ENCODE measurements at places on chromosomes 1 and 21.

- DNase-seq: no peak
Observed at GRCh38 chr1:11132563-11133293, 33.1 kb upstream of the EXOSC10 start.

DNA sequence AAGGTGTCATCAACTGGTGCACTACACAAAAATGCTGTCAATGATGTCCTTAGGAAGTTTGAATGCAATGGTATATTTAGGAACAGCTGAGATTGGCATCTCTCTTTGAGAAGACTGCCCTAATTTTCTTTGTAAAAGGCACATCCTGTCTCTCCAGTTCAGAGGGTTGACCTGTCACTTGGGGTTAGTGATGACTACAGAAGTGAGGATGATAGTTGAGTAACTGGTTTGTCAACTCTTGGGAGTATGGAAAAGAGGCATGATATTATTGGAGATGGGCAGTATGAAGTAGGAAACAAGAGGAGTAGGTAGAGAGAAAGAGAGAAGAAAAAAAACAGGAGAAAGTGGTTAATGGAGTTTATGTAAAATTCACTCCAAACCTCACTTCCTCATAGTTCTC, 40.4 kb upstream of the PIGC start:
- no peak for DNase-seq

GRCh38 chr1:27647328-27647727, 12.3 kb upstream of the FGR start:
- DNase-seq: no peak

DNA sequence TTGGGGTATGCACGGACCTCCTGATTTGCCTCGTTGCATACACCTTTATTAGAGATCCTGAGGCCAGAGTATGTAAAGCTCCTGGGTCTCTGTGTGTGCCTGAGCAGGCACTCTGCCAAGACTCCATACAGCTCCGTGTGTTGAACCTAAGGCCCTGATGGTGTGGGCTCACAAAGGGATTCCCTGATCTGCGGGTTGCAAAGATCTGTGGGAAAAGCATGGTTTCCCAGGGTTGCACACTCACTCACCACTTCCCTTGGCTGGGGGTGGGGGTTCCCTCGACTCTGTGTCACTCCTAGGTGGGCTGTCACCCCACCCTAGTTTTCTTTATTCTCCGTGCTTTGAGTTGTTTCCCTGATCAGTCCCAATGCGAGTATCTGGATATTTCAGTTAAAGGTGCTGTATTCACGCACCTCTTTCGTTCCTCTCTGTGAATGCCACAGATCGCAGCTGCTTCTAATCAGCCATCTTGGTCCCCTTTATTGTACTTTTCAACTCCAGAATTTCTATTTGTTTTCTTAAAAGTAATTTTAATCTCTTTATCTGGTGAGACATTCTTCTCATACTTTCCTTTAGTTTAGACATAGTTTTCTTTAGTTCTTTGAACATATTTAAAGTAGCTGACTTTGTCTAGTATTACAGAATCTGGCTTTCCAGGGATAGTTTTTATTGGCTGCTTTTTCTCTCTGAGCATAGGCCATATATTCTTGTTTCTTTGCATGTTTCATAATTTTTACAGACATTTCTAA, 39.0 kb upstream of the F3 start:
- no peak for DNase-seq

GRCh38 chr1:166844791-166845190, 5.5 kb downstream of the POGK start:
- DNase-seq: no peak

DNA sequence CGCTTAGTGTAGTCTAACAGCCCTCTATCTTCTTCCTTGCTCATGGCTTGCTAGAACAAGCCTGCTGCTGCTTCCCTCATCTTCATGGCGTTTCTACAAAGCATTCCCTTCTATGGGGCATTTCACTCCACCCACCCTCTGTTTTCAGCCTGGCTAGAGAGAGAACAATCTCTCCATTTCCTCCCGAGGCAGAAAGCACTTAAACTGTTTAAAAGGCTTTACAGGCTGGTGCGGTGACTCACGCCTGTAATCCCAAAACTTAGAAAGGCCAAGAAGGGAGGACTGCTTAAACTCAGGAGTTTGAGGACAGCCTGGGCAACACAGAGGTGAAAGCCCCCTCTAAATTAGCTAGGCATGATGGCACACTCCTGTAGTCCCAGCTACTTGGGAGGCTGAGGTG, 17.8 kb downstream of the ORC1 start:
- no peak for DNase-seq

- no peak for DNase-seq
Observed at GRCh38 chr1:70090141-70090540, 115.2 kb downstream of the LRRC40 start.

DNA sequence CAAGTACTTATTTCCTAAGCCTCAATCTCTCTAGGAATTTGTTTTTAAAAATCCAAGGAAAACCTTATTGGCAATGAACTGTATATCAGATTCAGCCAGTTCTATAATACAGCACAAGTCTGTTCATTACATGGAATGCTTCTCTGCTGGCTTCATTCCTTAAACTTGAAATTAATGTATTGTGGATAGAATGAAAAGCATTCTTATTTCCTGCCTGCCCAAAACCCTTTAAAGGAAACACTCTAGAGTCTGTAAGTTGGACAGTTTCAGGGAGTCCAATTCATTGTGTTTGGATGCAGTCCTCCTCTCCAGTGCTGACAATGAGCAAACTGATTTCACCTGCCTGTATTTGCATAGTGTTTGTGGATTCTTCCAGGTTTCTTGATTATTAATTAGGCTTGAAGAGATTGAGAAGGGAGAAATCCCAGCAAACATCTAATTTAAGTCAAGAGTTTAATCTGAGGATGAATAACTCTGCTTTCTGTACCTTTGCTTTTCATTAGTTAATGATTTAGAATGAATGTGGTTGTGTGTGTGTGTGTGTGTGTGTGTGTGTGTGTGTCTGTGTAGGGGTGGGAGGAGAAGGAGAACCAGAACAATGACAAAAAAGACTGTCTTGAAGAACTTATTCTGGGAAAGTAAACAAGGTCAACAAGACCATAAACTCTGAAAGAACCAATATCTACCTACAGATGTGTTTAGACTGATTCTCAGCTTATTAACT, 61.2 kb downstream of the CACHD1 start:
- no peak for DNase-seq

DNA sequence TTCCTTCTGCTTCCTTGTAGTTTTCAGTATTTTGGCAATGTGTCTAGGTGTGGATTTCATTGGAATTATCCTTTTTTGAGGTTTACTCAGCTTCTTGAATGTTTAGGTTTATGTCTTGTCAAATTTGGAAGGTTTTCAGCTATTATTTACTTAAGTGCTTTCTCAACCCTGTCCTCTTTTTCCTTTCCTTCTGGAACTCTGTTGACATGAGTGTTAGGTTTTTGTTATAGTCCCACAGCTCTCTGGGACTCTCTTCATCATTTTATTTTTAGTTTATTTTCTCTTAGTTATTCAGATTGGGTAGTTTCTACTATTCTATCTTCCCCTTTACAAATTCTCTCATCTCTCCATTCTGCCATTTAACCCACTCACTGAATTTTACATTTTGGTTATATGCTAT, 63.1 kb upstream of the GPR88 start:
- no peak for DNase-seq

DNA sequence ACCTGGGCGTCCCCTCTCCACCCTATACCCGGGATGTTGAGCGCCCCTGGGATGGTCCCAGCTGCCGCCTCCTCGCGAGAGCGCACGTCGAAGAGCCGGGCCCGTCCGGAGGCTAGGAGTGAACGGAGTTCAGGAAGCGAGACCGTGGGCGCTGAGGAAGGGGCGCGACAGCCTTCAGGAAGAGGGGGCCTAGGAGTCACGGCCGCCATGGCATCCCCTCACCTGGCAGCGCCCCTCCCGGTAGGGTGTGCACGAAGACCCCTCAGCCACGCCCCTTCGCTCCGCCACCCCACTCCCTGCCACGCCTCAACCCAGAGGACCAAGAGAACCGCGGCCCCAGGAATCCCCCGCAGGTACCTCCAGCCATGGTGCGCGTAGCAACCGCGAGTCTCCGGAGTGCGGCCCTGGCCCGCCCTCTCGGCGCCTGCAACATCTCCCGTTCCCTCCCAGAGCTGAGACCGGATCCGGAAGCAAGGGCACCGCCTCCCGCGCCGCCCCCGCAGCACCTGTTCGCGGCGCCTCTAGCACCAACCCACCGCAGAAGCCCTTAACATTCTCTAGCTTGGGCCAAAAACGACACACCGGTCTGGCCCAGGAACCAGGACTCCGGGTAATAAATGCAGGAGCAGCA, at the start of gene TSTD1:
TSTD1 (minus strand) TSS at position 442 of the 631 bp plus-strand sequence; CDS start at position 367, 75 bp downstream.
- DNase-seq: no peak

GRCh38 chr1:64686828-64687724, 57.8 kb upstream of the RAVER2 start:
- DNase-seq: no peak

GRCh38 chr1:119080586-119080985, 59.9 kb downstream of the WARS2 start:
- DNase-seq: no peak

DNA sequence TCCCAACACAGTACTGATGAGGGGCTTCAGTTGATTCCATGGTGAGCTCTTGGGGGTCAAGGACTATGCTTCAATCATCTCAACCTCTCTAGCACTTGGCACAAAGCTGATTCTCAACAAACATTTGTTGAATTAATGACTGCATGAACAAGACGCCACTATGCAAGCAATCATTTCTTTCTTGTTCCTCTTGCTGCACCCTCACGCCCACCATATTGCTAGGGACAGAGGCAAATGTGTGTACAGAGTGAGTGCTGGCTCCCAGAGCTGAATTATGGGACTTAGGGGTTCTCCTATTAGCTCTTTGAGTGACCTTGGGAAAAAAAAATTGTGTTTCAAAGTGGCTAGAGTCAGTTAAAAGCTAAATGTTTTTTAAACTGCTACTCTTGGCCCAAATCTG, 2.5 kb downstream of the ADAR start:
- DNase-seq: no peak

DNA sequence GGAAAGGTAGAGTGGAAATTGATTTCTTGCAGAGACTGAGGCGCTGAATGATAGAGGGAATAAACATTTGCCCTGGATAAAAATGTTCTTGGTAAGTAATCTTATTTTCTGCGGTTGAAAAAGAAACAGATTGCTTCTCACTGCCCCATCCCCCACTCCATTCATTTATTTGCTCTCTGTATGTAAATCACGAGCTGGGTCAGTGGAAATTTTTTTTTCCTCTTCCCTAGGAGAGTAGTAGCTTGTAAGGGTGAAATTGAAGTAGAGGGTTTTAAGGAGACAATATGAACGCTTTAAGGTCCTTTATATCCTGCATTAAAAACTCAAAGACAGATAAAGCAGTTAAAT, 1.4 kb upstream of the BRINP3 start:
- DNase-seq: no peak

- DNase-seq: no peak
Observed at GRCh38 chr1:180208264-180208663, 21.8 kb upstream of the LHX4 start.

GRCh38 chr1:180515857-180516388, 13.5 kb upstream of the ACBD6 start:
- DNase-seq: no peak

- no peak for DNase-seq
Observed at GRCh38 chr1:174232761-174233160, 73.4 kb downstream of the RABGAP1L start.

GRCh38 chr21:43818685-43819084, 29.3 kb downstream of the RRP1 start:
- no peak for DNase-seq

- DNase-seq: no peak
Observed at GRCh38 chr1:239389703-239390102, 3.3 kb downstream of the CHRM3 start.

- no peak for DNase-seq
Observed at GRCh38 chr1:202229376-202229775, 35.8 kb downstream of the LGR6 start.

DNA sequence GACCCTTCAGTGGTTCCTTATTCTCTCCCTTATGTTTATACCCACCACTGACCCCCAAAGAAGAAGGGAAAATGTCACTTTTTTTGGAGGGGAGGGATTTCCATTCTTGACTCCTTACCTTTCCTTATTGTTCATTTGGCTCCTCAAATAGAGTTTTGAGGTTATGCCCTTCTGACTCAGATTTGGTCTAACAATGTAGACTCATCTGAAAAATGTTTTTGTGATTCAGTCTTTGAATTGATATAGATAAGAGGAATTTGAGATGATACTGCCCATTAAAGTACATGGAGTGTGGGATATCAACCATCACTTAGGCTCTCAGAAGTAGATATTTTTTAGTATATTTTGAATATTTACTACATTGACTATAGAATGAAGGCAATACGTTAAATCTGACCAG, 16.1 kb downstream of the USP1 start:
- DNase-seq: no peak

DNA sequence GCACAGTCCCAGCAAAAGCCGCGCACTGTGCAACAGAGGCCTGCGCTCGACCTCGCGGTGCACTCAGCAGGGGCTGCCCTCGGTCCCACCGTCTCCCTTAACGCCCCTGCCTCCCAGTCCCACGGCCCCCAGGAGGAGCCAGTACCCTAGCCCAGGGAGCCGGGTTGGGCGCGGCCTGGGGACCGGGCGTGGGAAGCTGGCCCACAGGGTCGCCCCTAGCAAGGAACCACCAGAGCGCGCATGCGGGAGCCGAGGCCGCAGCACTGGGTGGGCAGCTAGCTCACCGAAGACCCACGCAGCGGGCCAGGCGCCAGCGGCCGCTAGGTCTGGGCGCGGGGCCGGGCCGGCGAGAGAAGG, 21.6 kb upstream of the ZNF678 start:
- DNase-seq: no peak

DNA sequence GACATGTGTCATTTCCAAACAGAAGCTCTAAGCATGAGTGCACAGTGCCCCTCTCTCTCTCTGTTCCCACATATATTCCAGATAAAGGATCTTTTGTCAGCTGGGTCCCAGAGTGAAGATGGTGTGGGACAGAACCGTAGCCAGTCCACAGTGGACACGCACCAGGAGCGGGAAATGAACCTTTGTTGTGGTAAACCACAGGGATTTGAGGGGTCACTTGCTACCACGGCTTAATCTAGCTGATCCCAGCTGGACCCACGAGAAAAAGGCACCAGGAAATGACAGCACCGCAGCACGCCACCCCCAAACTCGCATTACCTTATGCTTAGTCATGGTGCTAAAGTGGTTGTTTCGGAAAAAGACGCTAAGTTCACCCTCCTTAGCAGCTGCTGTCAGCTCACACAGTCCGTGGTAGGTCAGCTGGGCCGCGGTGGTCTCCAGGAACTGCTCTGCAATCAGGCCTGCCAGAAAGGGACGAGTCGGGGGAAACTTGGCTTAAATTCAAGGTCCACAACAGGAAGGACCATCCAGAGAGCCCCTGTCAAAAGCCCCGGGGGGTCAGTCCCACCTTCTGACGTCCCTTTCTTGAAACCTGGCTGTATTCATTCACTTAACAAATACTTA, 7.5 kb downstream of the MINDY1 start:
- no peak for DNase-seq

DNA sequence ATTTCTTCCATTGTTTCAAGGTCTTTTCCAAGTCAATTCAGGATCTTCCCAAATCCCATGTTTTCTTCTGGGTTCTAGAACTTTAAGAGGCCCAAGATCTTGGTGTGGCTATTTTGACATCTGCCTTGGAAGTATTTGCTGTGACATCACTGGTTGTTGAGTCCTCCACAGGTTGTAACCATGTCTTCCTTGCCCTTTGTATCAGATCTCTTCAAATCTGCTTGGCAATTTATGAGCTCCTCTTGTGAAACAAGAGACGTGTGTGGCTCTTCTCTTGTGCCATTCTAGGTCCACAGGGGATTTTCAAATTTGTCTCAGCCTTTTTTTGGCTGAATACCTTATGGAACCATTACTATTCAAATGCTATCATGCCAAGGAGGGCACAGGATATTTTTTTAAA, 60.3 kb upstream of the KCNK2 start:
- DNase-seq: no peak

GRCh38 chr1:155678027-155678426, 10.5 kb downstream of the YY1AP1 start:
- DNase-seq: no peak
